ENCODE measurements at places on chromosomes 1 and 21.

DNA sequence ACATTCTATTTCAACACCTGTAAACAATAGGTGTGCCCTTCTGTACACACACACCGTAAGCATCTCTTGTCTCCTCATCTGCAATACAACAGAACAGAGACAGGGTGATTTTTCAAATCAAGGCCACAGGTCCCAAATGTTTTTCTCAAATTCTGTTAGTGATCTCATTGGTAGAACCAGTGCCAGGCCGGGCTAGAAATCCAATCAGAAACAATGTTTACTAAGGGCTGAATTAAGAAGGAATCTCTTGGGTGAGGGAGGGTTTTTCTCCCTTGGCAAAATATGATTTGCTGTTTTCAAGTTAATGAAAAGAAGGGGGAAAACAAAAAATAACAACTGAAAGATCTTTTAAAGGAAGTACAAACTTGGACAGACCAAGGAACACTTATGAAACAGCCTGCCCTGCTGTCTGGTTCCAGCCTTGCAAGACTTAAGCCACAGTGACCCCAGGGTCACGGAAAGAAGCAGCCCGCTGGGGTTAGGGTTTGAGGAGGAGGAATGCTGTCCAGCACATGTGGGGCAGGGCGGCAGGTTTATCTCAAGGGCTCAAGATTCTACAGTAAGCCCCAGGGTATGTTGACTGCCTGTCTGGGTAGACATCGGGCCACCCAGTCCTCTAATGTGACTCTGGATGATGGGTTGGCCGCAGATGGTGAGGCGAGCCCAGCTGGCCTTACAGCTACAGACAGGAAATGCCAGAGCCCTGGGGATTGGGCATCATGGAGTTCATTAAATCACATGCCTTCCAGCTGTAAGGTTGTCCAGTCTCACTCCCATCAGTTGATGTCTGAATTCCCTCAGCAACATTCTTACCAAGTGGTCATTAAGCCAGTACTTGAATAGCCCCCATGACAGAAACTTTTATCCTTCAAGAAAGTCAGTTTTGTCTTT is 73.3 kb upstream of the SLC44A3 start:
- no peak for DNase-seq

GRCh38 chr1:206713070-206713469 is 28.4 kb downstream of the MAPKAPK2 start:
- no peak for DNase-seq

DNA sequence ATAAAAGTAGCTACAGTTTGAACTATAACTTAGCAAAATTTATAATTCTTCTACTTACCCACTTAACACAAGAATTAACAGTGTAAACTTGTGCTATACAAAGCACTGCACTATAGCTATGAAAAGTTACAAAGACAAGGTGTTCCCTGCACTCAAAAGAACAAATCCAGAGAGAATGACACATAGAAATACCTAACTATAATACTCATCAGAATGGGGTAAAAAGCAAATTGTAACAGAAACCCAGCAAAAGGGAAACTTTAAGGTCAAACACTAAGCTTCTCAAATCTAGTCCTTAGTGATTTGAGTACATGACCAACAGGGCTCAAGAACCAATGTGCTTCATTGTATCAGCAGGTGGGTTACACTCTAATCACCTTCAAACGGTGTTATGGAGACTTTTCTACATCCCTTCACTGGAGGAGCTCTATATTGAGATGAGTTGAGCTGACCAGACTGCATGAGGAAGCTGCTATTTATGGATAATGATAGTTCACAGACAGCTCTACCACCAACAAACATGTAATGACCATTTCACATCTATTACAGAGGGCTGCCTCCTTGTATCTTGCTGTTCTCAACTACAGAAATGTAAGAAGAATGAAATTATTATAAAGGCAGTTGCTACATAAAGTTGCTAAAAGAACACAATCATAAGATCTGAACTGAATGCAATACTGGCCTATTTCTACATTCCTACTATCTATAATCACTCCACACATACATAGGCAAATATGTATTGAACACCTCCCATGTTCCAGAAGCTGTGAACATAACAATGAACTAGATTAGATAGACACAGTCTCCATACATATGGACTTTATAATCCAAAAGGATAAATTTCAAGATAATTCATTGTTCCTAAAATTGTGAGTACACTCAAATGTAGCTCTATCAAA is 47.6 kb downstream of the PIK3R3 start:
- DNase-seq, result no peak

GRCh38 chr1:178986204-178986603 is 39.5 kb upstream of the FAM20B start:
- no peak for DNase-seq

- DNase-seq, result no peak
Observed at GRCh38 chr1:154575147-154575927, 7.8 kb downstream of the CHRNB2 start.

GRCh38 chr1:212959266-212960220 is 9.2 kb downstream of the VASH2 start:
- no peak for DNase-seq

GRCh38 chr1:91582431-91582921 is 81.8 kb downstream of the CDC7 start:
- no peak for DNase-seq

- peak; percentile 18 for DNase-seq
Observed at GRCh38 chr1:109240158-109241152, 8.9 kb upstream of the CELSR2 start.

DNA sequence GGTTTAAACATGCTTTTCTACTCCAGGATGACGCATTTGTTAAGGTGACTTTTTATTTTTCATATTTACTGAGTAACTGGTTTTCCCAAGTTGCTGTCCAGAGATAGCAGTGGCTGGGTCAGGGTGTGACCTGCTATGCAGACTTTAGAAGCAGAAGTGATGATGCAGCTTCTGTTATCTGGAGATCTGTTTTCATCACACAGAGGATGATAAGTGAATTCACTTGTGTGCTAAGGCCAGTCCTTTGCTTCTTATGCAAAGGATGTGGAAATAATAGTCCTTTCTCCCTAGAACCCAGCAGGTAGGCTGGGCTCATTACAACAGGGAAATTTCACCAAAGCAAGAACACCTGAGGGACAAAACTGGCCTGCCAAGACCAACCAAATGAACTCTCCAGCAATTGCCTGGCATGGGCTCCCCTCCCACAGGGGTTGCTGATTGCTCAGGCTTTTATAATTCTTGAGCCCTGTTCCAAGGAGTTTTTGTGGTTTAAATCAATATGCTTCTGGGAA is 97.8 kb upstream of the LPGAT1 start:
- DNase-seq, result no peak

DNA sequence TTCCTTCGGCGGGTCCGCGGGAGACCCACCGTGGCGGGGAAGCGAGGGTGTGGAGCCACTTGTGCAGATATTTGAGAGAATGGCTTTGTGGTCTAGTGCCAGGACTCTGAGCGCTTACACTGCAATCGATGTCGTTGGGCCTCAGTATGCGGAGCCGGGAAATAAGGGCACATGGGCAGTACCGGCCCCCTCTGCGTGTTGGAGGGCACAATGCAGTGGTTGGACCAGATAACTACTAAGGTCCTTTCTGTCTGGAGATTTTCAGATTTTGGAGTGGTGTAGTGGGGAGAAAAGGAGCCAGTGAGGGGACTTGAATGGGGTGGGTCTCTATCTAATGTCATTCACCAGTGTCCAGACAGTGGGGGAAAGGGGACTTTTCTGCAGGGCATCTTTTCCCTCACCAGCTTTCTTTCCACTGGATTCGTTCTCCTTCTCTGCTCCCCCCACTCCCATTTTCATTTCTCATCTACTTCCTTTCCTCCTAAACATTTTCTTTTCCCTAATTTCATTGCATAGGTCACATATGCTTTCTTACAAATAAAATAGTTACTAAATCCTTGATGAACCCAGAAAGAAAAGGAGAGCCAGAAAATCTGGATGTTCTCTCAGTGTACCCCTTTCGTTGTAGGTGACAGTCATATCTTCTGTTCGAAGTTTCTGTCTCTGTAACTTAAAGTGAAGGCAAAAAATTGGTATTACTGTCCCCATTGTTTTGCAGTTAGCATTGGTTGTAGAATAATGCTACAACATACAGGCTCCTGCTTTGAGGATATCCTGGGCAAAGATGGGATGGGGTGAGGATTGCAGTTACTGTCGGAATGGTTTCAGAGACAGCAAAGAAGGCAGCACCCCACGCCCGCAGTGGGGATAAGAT is 1.4 kb downstream of the ATF3 start:
- DNase-seq, result peak; percentile 44

- no peak for DNase-seq
Observed at GRCh38 chr21:19026911-19027310, 623.3 kb upstream of the TMPRSS15 start.

Measured in Kasumi-1 (cell line).